ENCODE measurements at places on chromosomes 4 and X.

GRCh38 chr4:167025670-167026069 is 208.6 kb downstream of the SPOCK3 start:
- DNase-seq = no peak

DNA sequence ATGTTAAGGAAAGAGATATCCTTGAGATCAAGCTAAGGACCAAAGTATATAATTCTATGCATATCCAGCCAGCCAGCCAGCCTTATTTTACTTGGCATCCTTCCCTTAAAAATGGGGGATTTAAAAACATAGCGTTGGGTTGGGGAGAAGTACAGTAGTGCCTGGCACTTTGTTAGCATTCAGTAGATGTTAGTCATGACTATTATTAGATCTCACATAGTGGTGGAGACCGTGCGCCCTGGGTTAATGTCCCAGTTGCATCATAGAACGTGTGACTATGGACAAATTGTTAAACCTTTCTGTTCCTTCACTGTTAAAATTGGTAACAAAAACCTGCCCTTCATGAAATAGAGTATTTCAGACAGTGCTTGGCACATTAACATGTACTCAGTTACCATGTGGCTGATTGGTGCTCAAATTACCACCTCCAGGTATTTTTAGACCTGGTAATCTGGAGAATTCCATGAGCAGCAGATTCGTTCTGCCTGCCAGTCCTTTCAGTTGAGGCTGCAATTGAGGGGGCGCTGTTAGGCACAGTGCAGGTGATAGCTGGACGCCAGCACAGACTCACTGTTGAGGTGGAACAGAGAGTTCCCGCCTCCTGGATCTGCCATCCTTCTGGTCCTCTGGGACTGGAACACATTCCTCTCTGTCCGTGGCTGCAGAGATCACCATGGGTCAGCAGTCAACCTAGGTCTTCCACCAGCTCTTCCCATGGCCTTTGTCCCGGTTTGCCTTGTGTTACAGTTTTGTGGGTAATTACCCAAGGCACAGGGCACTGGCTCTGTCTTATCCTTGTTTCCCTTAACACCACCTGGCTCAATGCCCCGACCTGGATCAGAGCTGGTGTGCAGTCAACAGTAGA is 31.7 kb downstream of the RBBP7 start:
- DNase-seq = no peak

GRCh38 chr4:62199291-62199810 is 999.2 kb downstream of the ADGRL3 start:
- DNase-seq = no peak

DNA sequence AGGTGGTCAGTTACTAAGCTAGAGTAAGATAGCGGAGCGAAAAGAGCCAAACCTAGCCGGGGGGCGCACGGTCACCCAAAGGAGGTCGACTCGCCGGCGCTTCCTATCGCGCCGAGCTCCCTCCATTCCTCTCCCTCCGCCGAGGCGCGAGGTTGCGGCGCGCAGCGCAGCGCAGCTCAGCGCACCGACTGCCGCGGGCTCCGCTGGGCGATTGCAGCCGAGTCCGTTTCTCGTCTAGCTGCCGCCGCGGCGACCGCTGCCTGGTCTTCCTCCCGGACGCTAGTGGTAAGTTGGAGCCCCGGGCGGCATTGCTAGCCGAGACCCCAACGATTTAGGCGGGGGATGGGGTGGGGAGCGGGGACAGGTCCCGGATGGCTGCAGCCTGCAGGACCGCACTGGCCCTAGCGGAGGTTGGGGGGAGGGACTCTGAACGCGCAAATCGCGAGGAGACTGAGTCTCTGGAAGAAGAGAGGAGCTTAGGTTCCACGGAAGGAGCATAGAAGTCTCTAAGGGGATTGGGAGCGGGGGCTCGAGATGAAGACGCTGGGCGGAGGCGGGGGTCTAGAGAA is 573 bp downstream of the HTR2C start:
- DNase-seq = no peak

GRCh38 chrX:19926095-19926494 is 38.7 kb upstream of the SH3KBP1 start:
- DNase-seq = no peak

DNA sequence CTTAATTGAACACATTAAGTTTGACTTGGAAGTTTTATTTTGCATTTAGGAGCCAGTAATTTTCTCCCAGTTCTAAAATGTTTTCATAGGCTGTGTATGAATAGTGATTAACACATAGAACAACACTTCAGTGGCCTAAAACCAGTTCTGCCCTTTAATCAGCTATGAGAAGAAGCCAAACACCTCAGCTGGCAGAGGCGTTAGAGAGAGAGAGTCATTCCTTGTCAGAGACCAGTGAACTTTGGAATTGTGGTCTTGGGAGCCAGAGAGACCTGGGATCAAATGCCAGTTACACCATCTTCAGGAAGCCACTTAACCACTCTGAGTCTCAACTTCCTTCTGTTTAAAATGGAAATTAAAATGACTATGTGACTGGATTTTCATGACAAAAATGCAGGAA is 39.3 kb upstream of the PRPS2 start:
- DNase-seq = no peak

DNA sequence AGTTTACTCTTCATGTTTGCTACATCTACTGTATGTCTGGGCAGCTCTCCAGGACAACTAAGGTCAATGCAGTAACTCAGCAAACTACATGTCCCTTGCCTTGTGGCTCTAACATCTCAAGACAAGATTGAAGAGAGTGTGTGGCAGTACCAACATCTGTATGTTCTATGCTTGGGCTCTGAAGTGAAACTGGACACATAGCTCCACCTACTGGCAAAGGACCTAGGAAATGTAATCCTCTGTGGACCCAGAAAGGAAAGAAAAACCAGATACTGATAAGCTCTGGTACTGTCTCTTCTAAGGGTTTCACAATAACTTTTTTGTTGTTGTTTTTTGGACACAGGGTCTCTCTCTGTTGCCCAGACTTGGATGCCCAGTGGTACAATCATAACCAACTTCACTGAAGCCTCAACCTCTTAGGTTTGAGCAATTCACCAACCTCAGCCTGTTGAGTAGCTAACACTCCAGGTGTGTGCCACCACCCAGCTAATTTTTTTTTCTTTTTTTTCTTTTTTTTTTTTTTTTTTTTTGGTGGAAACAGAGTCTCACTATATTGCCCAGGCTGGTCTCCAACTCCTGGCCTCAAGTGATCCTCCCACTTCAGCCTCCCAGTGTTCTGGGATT is 64.1 kb downstream of the QDPR start:
- DNase-seq = peak; percentile 31

DNA sequence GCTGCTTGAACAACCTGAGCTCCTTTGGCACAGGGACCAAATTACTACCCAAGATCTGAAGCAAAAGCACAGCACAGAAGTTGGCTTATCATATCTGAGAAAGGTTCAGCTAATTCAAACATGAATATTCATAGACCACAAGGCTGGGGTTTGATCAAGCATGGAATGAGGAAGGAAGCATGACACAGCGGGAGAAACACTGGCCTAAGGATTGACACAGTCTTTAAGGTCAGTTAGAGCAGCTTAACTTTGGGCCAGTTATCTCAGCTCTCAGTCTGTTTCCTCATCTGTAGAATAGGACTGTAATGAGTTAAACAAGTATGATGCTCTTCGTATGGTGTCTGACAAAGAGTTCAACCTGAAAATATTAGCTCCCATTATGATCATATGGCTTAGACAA is 88.5 kb upstream of the CBR4 start:
- no peak for DNase-seq

GRCh38 chr4:33052241-33052640 is 2332.1 kb downstream of the PCDH7 start:
- DNase-seq = no peak
